ENCODE measurements at places on chromosomes 5 and 9.

DNA sequence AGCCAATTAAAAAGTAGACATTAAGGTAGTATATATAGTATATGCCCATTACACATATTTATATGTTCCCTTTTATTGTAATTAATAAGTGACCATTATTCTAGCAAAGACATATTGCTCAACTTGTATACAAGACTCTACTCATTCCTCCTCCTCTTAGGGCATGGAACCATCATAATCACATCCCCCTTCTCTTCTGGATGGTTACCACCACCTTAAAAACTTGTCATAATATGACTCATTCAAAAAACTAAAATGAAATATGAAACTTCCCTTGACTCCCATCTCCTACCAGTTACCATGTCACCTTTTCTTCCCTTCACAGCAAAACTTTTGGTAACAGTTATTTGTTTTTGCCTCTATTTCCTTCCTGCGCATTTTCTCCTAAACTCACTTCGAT lies 438.7 kb downstream of the KDM4C start:
- DNase-seq: no peak

DNA sequence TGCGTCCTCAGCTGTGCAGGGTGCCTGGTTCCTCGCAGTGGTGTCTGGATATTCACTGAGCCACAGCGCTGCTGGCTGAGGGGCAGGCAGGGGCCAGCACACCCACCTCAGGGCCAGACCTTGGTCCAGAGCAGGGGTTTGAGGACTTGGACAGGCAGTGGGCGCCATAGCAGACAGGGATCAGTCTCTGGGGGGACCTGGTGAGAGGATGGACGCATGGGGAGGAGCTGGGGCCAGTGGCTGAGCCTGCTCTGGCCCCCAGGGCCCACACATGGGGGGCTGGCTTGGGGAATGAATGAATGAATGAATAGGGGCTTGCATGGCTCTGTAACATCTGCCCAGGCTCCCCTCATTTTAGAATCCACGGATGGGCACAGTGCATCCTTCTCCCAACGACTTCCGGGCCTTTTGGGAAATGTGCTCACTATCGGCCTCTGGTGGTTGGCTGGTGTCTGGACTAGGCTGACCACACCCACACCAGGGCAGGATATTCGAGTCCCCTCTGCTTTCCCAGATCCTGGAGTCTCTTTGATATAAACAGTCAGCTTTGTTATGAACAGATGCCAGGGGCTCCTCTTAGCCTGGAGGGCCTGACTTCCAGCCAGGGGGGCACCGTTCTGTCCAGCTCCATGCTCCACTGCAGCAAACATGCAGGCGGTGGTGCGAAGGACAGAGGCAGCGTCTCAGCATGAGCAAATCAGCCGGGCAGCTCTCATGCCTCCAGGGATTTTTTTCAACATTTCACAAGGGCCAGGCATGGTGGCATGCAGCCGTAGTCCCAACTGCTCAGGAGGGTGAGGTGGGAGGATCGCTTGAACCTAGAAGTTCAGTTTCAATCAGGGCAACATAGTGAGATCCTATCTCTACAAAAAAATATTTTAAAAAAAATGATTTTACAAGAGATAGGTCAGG lies 62.6 kb downstream of the NEK6 start:
- DNase-seq: peak; percentile 69

DNA sequence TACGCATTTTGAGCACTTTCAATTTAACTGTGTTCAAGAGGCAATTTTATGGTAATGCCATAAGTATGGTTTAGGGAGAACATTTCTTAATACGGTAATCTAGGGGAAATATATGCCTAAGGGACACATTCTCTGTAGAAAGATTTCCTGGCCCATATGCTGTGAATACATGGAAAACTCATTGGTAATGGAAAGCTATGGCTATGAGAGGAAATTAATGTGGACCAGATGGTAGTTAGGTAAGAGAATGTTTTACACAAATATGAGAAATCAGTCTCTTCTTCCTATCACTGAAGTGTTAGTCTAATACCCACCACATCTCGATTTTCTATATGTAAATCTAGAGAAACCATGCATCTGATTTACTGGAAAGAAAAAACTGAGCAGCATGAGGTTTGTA lies 105.0 kb downstream of the SEMA6A start:
- DNase-seq: no peak

GRCh38 chr9:5500441-5501235 lies 9.7 kb upstream of the PDCD1LG2 start:
- no peak for DNase-seq

DNA sequence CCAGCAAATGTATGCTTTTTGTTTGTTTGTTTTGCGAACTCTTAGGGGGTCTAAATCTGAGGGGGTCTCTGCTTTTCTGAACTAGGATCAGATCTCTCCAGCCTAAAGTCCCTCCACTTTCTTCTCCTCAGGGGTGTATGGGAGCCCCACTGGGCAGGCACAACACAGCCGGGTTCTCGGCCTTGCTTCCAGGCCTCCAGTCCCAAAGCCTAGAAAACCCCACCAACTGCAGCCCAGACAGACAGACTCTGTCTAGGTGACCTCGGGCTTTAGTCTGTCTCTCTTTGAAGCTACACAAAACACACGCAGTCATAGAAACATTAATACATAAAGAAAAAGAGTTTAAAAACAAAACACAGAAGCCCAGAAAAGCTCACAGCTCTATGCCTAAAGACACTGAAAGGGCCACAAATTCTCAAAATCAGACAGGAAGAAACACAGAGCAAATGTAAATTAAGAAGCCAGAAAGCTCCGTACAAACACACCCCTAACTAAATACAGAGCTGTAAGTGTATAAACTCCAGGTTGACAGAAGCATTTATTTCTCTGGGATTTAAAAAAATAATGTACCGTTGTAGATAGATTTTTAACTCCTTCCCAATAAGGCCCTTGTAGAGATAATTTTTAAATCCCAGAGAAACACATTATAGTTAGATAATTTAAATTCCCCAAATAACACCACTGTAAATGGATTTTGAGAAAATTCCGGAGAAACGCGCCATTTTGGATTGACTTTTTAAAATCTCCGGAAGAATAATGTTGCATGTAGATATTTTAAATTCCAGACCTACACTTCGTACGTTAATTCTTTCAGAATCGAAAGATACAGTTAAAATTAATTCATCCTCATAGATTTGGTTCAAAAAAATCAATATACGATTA lies 2.0 kb downstream of the PITX1 start:
- no peak for DNase-seq

DNA sequence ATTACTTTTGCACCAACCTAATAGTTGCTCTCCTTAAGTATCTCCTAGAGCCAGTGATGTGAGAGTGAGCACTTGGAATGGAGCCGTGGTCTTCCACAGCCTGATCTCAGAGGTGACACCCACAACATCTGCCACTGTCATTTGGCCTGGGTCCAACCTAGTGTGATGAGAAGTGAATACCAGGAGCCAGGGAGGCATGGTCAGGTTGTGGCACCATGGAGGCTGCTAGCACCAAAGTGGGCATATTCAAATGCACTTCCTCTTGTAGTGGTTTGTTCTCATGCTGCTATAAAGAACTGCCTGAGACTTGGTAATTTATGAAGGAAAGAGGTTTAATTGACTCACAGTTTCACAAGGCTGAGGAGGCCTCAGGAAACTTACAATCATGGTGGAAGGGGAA lies 22.6 kb upstream of the CEP72 start:
- DNase-seq: no peak

- DNase-seq: no peak
Measured at GRCh38 chr9:37944671-37945481, 40.9 kb upstream of the SLC25A51 start.
